ENCODE measurements at places on chromosomes 6 and 20. TPM values are rescaled to one million over a fixed set of nuclear protein-coding genes. Genes with fewer than 3 reads are reported as not detected.

GRCh38 chr6:16676978-16677377, 84.3 kb downstream of the ATXN1 start:
- DNase-seq = peak; percentile 12

DDX43 gene
- not detected for total RNA-seq

TUBB1 gene
- total RNA-seq = not detected

PPP1R16B gene
- total RNA-seq = not detected
